ENCODE measurements at places on chromosomes 6 and 20.

- DNase-seq = no peak
These were observed 191.3 kb upstream of the ARID1B start for GRCh38 chr6:156585859-156586258.

- DNase-seq = peak; percentile 56
These were observed 612.3 kb upstream of the BTBD3 start for GRCh38 chr20:11305406-11305805.

GRCh38 chr6:154543628-154544027 is 33.1 kb upstream of the CNKSR3 start:
- no peak for DNase-seq

DNA sequence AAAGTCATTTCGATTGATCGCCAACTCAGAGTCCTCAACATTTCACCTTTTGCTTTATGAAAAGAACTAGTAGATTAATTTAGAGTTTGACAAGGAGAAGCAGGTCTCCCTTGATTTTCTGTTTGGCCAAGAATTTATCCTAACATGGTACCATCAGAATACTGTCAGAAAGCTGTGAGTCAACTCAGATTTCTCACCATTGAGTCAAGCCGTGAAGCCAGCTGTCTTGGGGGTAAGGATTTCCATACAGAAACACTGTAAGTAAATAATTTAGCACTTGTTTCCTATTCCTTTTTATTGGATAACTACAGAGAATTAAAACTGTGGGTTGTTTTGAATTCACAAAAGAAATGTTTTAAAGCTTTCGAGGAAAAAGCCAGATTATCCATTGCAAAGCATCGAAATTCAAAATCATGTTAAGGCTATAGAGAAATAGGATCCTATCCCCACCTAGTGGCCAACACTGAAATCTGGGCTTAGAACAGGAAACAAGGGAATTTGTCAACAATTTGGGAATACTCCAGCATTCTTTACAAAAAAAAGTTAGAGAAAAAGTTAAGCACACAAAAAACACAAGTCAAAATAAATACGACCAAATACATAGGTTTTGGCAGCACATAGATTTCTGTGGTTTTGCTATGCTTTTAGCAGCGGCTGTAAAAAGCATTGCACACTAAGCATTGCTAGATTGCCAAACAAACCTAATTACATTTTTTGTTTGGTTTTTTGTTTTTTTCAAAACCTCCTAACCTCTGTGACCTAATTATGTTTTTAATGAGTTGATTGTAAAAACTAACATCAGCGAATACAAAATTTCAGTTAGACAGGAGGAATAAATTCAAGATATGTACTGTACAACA is 44.2 kb downstream of the COL11A2 start:
- DNase-seq = peak; percentile 63

- no peak for DNase-seq
These were observed 33.9 kb upstream of the HLA-C start for GRCh38 chr6:31305703-31306219.

DNA sequence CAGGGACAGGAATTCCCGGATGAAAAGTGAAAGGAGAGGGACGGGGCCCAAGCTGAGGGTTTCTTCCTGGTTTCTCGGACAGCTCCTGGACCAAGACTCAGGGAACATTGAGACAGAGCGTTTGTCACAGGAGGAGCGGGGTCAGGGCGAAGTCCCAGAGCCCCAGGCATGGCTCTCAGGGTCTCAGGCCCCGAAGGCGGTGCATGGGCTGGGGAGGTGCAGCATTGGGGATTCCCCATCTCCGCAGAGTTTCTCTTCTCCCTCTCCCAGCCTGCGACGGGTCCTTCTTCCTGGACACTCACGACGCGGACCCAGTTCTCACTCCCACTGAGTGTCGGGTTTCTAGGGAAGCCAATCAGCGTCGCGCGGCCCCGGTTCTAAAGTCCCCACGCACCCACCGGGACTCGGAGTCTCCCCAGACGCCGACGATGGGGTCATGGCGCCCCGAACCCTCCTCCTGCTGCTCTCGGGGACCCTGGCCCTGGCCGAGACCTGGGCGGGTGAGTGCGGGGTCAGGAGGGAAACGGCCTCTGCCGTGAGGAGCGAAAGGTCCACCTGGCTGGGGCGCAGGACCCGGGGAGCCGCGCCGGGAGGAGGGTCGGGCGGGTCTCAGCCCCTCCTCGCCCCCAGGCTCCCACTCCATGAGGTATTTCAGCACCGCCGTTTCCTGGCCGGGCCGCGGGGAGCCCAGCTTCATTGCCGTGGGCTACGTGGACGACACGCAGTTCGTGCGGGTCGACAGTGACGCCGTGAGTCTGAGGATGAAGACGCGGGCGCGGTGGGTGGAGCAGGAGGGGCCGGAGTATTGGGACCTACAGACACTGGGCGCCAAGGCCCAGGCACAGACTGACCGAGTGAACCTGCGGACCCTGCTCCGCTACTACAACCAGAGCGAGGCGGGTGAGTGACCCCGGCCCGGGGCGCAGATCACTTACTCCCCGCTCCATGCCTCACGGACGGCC is 54.6 kb upstream of the POLR1H start:
- DNase-seq = no peak

DNA sequence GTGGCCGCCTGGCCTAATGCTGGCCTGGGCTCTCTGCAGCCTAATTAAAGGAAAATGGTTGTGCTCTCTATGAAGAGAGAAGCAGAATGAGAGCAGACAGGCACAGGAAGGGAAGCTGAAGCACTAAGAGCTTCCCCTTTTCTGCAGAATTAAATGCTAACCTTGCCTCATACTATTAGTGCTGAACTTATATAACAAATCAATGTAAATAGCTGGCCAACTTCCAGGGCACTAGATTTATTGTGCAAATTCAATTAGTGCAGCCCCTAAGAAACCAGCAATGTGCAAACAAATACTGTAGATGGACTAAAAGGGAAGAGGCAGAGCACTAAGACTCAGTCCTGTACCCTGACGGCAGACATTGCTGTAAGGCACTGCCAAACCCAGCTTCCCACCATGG is 36.1 kb upstream of the INSM1 start:
- DNase-seq = no peak

- DNase-seq = peak; percentile 48
These were observed 61.8 kb downstream of the FAM229B start for GRCh38 chr6:112149236-112149635.

Data from M059J (cell line).